T-helper 1 cell treated with Interleukin-12 subunit alpha and Interleukin-12 subunit beta and Interleukin-4 antibody, amounts not matched to agents 30 ng/mL and 1 ng/mL, for 36 hours (primary cell): ENCODE measurements at places on chromosomes 7 and 10. TPM values are rescaled to one million over a fixed set of nuclear protein-coding genes. Genes with fewer than 3 reads are reported as not detected.

The VIPR2 gene
- total RNA-seq, result 0.54 and 0.56 TPM in 2 replicates

The NCF1 gene
- total RNA-seq, result 0.96 and 1.4 TPM in 2 replicates

The H2BK1 gene
- total RNA-seq, result 0.66 TPM in 1 of 2 replicates, not detected in the other

The SRRM3 gene
- 0.29 TPM in 1 of 2 replicates, not detected in the other for total RNA-seq

The LIPK gene
- total RNA-seq, result not detected in 2 replicates

The SFMBT2 gene
- 52.0 and 56.2 TPM in 2 replicates for total RNA-seq

The SUN3 gene
- total RNA-seq, result not detected in 2 replicates

The HERPUD2 gene
- 34.9 and 35.6 TPM in 2 replicates for total RNA-seq

The VENTX gene
- not detected in 2 replicates for total RNA-seq

The VPS37D gene
- total RNA-seq, result 0.15 and 0.27 TPM in 2 replicates

The PRRT4 gene
- not detected in 2 replicates for total RNA-seq

The WEE2 gene
- total RNA-seq, result 0.12 and 0.15 TPM in 2 replicates

The TBC1D12 gene
- 0.29 and 0.74 TPM in 2 replicates for total RNA-seq

The NKX1-2 gene
- total RNA-seq, result not detected in 2 replicates

The DGKB gene
- total RNA-seq, result not detected in 2 replicates

The MYH16 gene
- total RNA-seq, result not detected in 2 replicates

The PON3 gene
- total RNA-seq, result not detected in 2 replicates

The PON1 gene
- not detected in 2 replicates for total RNA-seq

The PRSS37 gene
- not detected in 2 replicates for total RNA-seq

The SPDYE16 gene
- 0.05 and 0.27 TPM in 2 replicates for total RNA-seq

The CTAGE4 gene
- 0.49 and 1.0 TPM in 2 replicates for total RNA-seq

The CPED1 gene
- 0.15 TPM in 1 of 2 replicates, not detected in the other for total RNA-seq

The GPER1 gene
- total RNA-seq, result not detected in 2 replicates

The LRRD1 gene
- not detected in 2 replicates for total RNA-seq
